ENCODE measurements at places on chromosomes 1 and 21.
A peak's percentile ranks its signal among the peaks of the same experiment; 100 is the strongest.

GRCh38 chr1:30029677-30030076 lies 693.7 kb downstream of the MATN1 start:
- DNase-seq = no peak

- no peak for DNase-seq
These were observed 6.0 kb upstream of the LINGO4 start for GRCh38 chr1:151811181-151811580.

DNA sequence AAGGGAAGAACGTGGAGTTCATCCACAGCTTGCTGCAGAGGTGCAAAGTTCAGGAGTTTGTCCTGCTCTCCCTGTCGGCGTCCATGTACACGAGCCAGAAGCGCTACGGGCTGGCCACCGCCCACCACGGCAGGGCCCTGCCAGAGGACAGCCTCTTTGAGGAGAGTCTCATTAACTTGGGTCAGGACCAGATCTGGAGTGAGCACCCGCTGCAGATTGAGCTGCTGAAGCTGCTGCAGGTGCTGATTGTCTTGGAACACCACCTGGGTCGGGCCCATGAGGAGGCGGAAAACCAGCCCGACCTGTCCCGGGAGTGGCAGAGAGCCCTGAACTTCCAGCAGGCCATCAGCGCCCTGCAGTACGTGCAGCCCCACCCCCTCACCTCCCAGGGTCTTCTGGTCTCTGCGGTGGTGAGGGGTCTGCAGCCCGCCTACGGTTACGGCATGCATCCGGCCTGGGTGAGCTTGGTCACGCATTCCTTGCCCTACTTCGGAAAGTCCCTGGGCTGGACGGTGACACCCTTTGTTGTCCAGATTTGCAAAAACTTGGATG lies 73.8 kb upstream of the MORC3 start:
- no peak for DNase-seq

DNA sequence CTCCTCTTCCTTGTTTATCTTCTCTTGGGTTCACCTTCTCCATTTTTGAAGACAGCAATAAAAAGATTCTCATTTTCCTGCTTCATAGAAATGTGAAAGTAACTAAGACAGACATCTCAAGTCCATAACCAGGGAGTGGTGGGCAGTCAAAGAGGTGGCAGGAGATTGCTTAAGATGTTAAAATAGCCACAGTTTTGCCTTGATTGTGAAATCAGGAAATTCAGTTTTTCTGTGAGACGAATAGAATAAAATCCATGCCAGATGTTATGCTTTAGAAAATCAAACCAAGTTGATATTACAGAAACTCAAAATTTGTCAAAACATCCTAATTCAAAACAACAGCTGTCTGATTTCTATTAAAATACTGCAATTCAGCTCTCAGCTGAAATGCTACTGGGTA lies 57.2 kb downstream of the TNN start:
- DNase-seq = no peak

- no peak for DNase-seq
These were observed 75.6 kb upstream of the DNAJC6 start for GRCh38 chr1:65233782-65234181.

GRCh38 chr1:49526672-49527071 lies 497.1 kb downstream of the AGBL4 start:
- no peak for DNase-seq

- DNase-seq = no peak
These were observed 170.4 kb downstream of the VAV3 start for GRCh38 chr1:107794571-107794970.

DNA sequence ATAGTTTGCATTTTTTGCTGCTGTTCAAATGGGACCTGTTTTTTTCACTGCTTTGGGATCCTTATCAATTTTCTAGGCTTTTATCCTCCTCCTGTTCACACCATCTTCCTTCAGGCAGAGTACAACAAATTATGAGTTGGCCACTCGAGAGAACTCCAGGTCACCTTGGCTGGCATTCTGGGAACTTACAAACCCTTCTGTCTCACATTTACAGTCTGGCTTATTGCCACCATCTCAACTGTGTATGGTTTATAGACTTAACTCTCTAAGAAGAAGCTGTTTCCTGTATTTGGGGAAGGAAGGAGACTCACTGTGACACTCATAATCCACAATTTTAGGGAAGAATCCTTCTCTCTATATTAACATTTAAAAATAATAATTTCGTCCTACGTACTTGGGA lies 5.4 kb upstream of the ZNF691 start:
- DNase-seq = no peak

GRCh38 chr1:33298623-33299277 lies 22.1 kb downstream of the A3GALT2 start:
- DNase-seq = peak; percentile 41

DNA sequence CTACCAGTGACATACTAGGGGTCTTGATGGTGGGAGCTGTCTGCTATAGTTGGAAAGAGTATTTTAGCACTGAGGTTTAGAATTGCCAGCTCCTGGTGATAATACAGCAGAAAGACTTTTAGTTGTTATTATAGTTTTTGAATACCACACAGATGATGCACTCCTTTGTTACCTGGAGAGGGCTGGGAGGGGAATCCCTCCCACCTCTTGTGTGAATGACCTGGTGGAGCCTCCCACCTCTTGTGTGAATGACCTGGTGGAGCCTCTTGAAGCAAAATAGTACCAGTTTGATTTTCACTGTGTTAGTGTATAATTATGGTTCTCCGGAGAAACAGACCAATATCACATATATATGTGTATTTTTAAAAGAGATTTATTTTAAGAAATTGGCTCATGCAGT lies 3.3 kb downstream of the DISP1 start:
- DNase-seq = no peak

- no peak for DNase-seq
These were observed 13.4 kb upstream of the RNF223 start for GRCh38 chr1:1087351-1088028.

DNA sequence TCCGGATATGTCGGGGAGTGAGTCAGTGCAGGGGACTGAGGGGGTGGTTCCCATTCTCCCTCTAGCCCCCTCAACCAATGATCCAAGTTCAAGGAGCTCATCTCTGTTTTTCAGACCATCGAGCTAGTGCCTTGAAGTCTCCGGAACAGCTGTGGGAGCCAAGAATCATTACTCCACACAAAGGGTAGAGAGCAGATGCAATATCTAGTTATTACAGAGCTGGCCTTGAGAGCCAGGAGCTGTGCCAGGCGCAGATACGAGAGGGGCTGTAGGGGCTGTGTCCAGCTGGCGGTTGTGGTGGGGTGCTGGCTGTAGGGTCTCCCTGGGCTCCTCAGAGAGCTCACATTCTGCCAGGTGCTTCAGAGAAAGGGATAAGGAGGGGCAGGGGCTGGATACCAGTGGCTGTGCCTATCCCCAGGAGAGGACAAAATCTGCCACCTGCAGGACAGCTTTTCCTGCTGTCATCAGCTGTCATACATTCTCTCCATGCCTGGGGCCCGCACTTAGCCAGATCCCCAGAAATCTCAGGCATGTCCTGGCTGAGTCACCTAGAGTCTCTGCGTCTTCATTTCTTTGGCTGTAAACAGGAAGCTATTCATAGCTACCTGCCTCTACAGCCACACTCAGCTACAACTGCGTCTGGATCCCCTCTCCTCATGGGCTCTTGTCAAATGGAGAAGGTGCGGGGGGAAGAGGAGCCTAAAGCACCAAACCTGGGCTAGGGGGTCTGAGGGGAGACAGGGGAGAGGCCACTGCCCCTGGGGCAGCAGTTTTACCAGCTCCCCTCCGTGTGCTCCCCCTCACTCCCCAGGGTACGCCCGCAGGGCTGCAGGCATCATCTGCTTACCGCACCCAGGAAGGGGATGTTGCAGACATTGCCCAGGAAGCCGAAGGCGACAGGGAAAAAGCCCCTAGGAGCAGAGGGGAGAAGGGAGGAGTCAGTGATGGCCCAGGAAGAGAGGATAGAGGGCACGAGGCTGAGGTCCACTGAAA lies 2.4 kb upstream of the KISS1 start:
- DNase-seq = no peak

DNA sequence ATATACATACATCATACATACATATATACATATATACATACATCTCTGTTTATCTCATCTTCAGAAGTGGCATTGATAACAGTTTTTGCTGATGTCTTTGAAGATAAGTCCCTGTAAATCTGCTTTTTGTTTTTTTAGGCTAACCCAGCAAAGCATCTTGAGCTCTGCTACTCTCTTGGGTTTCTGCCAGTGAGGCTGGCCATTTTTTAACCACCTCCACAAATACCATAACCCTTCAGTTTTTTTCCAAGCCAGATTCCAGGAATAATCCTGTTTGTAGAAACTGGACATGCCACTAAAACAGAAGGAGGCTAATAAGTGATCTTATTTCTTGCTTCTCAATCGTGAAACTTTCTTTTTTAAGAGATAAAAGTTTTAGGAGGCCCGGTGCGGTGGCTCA lies 21.6 kb downstream of the SDHC start:
- no peak for DNase-seq
